ENCODE measurements at places on chromosomes 11 and 22.

- DNase-seq, result peak; percentile 93
These were observed at the start of gene ZNRF3 for GRCh38 chr22:28882878-28883656. TSS of gene ZNRF3 (plus strand) at chr22:28883572. CDS start at chr22:28883767, 195 bp downstream.

GRCh38 chr11:95092549-95093324 is 3.1 kb downstream of the ENDOD1 start:
- DNase-seq, result peak; percentile 78

- DNase-seq, result no peak
These were observed 23.9 kb downstream of the DKK3 start for GRCh38 chr11:11984563-11984962.

GRCh38 chr22:30080805-30081204 is 541 bp downstream of the HORMAD2 start:
- DNase-seq, result no peak

DNA sequence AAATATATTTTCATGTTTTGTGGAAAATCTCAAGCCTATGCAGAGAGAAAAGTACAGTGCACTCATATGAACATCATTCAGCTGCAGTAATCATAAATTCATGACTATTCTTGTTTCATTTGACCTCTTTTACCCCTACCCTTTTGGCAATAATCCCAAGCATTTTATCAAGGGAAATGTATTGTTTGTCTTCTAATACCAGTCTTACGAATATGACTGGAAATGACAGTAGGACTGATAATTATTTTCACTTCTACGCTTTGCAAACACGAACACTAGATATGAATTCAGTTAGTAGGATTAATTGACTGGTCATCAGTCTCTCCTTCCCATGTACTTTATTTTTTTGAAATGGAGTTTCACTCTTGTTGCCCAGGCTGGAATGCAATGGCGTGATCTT is 90.3 kb downstream of the MTMR3 start:
- no peak for DNase-seq

GRCh38 chr11:34316347-34317035 is 41.3 kb downstream of the ABTB2 start:
- DNase-seq, result peak; percentile 43
